Cortex of kidney (tissue), 1 donor: ENCODE measurements at places on chromosomes 5 and 9.

- no peak for DNase-seq
These were observed 21.3 kb upstream of the EBF1 start for GRCh38 chr5:159121061-159121460.

GRCh38 chr5:139457653-139458306 is 4.8 kb downstream of the ECSCR start:
- no peak for DNase-seq

DNA sequence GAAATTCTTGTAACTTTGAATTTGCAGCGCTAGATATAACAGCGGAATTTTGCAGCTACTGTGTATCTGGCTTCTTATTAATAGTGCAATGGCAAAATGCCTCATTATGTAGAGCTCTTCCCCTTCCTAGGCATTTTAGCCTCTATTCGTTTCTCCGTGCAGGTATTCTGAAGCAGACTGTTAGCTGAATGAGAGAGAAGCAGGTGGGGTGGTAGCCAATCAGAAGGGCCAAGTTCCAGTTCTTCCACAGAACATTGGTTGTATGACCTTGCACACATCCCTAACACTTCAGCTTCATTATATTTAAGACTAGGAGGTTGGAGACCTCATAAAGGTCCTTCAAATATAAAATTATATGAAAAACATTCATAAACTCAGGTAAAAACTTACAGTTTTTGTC is 1.2 kb upstream of the VPS13A start:
- no peak for DNase-seq

GRCh38 chr9:71984403-71984802 is 73.0 kb downstream of the C9orf85 start:
- DNase-seq: no peak

DNA sequence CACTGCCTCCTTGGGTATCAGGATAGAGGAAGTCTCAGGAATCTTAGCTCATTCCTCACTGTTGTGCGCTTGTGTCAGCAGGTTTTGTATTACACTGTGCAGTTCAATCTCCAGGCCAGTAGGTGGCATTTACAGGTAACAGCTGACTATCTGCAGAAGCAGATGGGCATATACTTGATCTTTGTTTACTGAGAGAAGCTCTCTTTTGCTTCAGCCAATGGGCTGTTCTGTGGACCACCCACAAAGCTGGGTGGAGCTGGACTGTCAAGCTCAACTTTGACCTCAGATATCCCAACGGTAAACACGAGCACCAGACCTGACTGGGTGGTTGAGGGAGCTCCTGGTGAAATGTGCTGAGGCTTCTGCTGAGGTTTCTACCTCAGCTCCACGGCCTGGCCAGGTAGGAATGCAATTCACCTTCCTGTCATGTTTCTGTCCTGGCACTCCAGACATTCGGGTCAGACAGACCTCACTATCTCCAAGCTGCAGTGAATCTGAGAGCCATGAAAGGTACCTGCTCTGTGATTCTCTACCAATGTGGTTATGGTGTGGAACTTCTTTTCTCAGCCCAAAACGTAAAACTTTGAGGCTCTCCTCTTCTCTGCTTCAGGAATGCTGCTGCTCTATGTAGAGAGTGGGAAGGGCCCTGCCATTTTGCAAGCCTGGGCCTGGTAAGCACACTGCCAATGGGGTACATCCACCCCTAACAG is 167.9 kb upstream of the ACTBL2 start:
- no peak for DNase-seq

GRCh38 chr9:87255431-87256155 is 242.1 kb upstream of the DAPK1 start:
- DNase-seq: no peak

GRCh38 chr9:88531920-88532698 is 2.9 kb upstream of the NXNL2 start:
- no peak for DNase-seq

DNA sequence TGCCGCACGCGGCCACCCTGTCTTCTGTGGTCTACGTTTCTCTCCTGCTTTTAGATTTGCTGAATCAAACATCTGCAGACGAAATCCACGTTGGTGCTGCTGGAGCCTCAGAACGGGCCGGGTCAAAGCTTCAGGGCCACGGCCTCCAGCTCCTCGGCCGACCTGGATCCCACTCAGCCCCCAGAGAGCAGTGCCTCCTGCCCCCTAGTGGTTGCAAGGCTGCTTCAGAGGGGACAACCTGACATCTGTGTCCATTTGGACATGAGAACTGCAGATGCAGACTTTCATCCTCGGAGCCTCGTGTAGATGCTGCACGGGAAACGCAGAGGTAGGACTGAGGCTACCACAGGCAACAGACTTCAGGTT is 23.0 kb upstream of the SLC6A3 start:
- DNase-seq: no peak

GRCh38 chr5:160462167-160462566 is 40.5 kb downstream of the PTTG1 start:
- DNase-seq: no peak

DNA sequence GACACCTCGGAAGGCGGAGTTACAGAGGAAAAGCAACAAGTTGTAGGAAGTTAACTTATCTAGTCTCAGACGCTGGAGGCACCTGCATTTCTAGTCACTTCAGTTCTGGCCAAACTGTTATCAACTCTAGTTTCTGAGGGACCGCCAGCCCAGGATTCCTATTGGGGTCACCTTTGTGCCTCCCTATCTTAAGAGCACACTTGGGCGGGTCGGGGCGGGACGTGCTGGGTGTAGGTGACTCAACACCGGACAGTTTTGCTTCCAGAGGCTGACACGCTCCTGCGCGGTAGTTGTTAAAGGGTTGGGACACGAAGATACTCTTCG is 679 bp upstream of the KDM4C start:
- no peak for DNase-seq

DNA sequence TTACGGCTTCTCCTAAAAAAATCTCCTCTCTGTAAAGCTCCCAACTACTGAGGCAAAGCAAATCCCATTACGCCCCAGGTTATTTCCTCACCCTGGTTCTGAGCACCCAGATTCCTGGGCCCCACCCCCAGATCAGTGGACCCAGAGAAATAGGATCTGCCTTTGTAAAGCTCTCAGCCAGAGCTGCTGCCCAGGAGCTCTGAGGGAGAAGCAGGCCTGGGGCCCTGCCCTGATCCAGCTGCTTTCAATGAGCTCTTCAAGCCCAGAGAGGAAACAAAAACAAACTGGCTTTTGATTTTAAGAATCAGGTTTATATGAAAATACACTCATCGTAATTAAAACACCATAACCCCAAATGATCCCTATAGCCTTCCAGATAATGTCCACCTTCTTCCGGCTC is 124.5 kb downstream of the C5orf15 start:
- no peak for DNase-seq

GRCh38 chr9:83267741-83268140 is 204.8 kb upstream of the RASEF start:
- DNase-seq: no peak

DNA sequence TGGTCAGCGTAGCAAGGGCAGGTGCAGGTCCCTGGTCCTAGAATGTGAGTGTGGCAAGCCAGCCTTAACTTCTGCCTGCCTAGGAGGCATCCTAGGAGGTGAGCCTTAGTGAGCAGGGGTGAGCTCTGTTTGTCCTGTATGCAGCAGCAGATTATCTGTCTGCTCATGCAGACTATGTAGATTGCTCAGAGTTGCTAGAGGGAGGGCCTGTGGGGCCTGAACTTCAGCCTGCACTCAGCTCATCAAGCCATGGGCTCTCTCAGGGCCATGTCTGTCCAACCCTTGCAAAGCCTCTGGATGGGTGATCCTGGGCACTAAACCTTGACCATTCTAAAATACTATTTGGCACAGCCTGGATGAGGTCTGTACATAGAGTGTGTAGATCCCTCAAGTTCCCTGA is 8.5 kb upstream of the CTSL start:
- DNase-seq: no peak

DNA sequence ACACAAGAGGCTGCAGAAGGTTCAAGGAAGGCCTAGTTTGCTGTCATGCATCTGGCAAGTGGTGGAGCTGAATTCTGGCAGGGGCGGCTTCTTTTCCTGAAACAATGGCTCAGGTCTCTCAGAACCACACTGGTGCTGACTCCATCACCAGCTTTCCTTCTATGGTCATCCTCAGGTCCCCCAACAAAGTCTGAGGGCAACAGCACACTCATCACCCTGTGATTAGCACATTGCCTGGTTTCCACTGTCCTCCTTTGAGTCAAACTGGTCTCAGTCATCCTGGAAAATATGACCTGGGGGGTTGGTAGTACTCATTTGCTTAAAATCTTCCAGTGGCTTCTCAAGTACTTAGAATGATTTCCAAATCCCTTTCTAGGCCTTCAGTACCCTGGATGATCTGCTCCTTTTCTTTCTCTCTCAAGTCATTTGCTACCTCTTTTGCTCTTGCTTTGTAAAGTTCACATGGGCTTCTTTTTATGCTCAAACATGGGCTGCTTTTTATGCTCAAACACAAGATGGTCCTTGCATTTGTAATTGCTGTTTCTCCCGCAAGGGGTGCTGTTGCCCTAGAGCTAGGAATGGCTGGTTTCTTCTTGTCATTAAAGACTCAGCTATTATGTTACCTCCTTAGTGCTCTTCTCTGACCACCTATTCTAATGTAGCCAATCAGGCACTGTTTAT is 144.9 kb downstream of the ALDH1A1 start:
- no peak for DNase-seq

- DNase-seq: no peak
These were observed 37.7 kb downstream of the PCDHAC2 start for GRCh38 chr5:141003791-141004611.

DNA sequence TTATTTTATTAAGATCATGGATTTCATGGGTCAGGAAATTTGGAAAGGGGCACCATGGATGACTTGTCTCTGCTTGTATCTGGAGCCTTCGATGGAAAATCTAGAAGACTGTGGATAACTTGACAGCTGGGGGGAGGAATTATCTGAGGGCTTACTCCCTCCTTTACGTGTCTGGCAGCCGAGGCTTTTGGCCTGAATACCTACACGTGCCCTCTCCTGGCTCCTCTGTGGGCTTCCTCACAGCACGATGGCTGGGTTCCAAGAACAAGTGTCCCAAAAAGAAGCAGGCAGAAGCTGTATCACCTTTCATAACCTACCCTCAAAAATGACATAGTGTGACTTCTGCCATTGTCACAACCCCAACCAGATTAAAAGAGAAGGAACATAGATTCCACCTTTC is 228.9 kb downstream of the GRIA1 start:
- no peak for DNase-seq

- no peak for DNase-seq
These were observed 131.7 kb upstream of the GPR151 start for GRCh38 chr5:146647656-146648199.

- DNase-seq: no peak
These were observed 140.9 kb downstream of the AOPEP start for GRCh38 chr9:94867281-94867841.

- no peak for DNase-seq
These were observed 38.8 kb upstream of the GLRX start for GRCh38 chr5:95861221-95861863.

- no peak for DNase-seq
These were observed 12.7 kb upstream of the CCL27 start for GRCh38 chr9:34675048-34675714.

- DNase-seq: no peak
These were observed 26.9 kb downstream of the HMGCR start for GRCh38 chr5:75363726-75364495.

DNA sequence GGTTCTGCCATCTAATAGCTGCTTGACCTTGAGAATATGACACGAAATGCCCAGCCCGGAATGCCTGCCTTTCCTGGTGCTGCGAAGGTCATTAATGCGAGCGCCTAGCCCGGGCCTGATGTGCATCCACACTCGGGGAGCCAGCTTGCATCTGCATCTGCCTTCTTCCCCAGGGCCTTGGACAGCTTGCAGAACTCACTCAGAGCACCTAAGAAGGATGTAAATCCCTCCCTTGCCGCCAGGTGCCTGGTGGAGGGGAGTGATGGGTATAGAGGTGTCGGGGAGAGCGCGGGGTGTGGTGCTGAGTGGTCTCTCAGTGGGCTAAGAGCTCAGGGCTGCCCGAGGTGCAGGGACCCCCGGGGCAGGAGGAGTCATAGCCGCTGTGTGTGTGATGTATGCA is 127.2 kb downstream of the MRPL36 start:
- no peak for DNase-seq
